ENCODE measurements at places on chromosomes 16 and 17.
A peak's percentile ranks its signal among the peaks of the same experiment; 100 is the strongest.

DNA sequence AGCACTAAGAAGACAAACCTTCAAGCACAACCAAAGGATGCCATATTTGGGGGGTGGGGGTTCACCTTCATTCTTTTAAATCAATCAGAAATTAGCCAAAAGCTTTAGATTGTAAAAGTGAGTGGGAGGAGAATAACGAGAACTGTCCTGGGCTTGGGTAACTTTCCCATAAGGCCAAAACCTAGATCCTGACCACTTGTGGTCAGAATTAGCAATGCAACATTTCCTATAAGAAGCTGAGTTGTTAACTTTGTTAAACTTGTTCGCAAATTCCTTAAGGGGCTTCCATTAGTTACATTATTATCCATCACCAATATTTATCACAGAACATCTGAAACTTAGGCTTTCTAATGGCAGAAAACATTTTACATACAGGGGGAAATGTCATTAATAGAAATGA is 25.1 kb downstream of the STAT5B start:
- no peak for DNase-seq

DNA sequence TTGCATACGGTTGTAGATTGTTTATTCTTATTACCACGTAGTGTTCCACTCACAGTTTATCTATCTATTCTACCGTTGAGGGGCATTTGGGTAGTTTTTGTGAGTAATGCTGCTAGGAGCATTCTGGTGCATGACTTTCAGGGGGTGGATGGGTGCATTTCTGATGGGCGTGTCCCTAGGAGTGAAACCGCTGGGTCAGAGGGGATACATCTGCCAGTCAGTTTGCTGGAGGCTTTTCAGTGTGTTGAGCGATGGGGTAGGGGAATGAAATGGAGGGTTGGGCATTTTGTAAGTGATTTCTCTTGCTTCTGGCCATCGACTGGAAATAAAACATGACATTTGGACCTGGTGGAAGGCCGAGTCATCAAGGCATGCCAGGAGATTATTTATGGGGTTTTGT is 17.0 kb upstream of the IRX3 start:
- DNase-seq = no peak

DNA sequence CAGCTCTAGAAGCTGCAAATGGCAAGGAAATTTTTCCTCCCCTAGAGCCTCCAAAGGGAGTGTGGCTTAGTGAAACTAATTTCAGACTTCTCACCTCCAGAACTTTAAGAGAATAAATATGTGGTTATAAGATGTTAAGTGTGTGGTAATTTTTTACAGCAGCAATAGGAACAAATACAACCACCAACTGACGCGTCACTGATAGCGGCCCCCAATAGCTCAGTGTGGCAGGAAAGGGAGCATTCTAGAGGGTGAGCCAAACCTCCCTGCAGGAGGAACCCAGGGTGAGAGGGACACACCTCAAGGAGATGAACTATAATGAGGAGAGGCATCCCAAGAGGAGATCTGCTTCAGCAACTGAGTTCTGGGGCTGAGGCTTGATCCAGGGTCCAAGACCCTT is 4.0 kb downstream of the CCL4 start:
- DNase-seq = no peak

DNA sequence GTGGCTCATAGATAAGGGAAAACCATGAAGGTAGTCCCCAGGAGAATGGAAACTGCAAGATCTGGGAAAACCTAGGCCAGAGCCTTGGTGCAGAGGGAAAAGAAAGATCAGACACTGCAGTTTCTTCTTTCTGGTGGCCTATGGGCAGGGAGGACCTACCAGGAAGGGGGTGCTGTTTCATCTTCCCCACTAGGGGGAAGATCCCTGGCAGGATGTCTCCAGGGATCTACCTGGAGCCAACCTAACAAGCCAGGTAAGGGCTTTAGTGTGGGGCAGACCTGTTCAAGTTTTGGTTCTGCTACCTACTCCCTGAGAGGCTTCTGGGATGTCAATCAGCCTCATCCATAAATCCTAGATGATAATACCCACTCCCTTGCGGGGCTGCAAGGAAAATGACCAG is 21.4 kb downstream of the TOM1L2 start:
- peak; percentile 58 for DNase-seq

- DNase-seq = peak; percentile 43
These were observed 38.8 kb downstream of the ERN1 start for GRCh38 chr17:64091116-64091515.

DNA sequence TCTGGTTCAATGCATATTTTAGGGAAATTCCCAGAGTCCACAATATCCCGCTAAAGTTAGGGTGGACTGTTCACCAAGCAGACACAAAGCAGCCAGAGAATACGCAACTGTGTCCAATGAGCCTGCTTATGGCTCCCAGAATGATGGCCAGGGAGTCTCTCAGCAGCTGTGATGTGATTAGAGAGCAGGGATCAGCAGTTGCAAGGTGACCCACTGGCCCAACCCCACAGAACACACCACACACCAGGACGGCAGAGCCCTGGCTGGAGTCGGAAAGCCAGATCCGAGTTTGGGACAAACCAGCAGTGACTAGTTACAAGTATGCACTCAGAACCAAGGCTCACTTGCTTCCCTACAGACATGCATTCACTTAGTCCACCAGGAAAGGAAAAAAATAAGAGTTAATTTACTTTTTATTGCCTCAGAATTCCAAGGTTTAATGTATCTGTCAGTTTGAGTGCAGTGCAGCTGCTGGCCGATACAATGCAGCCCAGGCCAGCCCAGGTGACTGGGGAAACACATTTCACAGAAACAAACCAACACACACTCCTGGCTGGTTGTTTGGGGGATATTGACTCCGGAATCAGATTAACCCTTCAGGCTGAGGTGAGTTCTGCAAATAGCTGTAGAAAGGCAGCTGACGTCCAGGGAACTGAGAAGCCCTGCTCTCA is 121.7 kb downstream of the HIC1 start:
- no peak for DNase-seq

DNA sequence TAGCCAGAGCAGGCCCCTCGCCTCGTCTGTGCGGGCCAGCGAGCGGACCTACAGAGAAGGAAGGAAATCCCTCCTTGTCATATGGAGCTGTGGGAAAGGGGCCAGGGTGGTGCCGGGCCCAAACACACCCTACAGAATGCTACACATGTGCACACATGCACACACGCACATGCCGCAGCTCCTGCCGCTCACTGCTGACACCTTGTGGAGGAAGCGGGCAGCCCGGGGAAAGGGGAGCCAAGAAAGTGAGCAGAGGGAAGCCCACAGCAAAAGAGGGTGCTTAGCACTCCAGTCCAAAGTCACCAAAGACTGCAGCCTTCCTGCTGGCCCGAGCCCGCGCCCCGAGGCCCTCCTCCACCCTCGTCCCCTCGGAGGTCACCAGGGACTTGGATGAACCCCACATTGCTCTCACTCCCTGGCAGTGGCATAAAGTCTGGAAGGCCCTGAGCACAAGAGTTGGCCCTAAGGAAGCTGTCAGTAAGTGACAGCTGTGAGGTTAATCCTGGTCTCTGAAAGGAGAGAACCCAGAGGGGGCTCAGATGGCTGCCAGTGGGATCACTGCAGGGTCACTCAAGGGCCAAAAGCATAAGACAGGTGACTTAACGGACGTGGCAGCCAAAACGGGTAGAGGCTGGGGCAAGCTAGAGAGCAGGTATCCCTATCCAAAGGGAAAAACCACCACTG is 68.2 kb downstream of the MYO18A start:
- DNase-seq = peak; percentile 60

DNA sequence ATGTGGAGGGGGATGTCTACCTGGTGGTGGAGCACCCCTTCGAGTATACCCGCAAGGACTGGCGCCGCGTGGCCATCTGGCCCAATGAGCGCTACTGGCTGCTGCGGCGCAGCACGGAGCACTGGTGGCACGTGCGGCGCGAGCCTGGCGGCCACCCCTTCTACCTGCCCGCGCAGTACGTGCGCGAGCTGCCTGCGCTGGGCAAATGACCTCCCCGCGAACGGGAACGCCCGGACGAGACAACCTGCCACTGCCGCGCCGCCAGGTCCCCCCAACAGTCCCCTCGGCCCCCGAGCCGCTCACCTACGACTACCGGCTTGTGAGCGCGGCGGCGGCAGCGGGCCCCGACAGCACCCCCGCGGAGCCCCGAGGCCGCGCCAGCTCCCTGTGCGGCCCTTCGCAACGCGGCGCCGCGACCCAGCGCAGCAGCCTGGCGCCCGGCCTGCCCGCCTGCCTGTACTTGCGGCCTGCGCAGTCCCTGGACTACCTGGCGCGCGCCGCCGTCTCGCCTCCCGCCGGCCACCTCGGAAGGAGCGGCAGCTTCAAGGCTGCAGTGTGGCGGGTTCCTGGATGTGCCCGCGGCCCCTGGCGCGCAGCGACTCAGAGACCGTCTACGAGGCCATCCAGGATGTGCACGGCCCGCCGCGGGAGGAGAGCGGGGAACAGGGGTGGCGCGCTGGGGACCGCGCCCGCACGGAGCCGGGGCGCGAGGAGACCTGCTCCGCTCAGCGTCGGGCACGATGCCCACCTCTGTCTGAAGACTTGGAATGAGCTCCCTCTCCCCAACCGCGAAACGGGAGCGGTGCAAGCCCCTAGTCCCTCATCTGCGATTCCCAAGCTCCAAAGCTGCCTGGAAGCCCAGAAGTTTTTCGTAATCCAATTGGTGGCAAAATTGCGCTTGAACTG is 48.7 kb upstream of the AMZ2 start:
- peak; percentile 19 for DNase-seq

DNA sequence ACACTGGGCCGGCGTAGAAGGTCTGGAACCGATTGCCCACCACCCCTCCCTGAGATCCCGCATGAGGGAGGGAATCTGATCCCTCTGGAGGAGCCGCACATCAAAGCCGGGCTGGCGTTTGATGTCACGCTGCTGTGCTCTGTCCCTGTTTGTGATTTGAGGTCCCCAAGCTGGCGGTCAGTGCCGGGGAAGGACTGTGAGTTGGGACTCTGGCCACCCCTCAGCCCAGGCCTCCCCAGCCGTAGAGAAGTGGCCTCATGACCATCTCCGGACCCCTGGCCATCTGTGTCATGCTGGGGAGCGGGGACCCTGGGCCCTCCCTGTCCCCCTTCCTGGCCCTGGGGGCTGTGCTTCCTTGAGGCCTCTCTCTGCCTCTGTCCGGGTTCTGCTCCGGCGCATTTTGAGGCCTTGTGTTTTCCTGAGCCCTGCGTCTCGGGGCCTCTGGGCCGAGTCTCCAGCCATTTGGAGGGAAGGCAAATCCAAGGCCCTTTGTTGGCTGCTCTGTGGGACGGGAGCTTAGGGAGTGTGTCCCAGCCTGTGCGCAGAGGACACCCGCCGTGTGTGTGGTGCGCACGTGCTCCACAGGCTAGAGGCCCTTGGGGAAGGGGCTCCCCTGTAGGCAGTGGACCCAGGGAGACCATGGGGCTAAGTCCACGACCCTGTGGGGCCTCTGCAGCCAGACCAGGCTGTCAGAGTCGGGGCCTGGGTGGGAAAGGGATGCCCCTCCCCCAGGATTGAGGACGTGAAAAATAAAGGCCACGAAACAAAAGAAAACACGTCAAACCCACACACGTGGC is 15.1 kb downstream of the ASPSCR1 start:
- DNase-seq = no peak

DNA sequence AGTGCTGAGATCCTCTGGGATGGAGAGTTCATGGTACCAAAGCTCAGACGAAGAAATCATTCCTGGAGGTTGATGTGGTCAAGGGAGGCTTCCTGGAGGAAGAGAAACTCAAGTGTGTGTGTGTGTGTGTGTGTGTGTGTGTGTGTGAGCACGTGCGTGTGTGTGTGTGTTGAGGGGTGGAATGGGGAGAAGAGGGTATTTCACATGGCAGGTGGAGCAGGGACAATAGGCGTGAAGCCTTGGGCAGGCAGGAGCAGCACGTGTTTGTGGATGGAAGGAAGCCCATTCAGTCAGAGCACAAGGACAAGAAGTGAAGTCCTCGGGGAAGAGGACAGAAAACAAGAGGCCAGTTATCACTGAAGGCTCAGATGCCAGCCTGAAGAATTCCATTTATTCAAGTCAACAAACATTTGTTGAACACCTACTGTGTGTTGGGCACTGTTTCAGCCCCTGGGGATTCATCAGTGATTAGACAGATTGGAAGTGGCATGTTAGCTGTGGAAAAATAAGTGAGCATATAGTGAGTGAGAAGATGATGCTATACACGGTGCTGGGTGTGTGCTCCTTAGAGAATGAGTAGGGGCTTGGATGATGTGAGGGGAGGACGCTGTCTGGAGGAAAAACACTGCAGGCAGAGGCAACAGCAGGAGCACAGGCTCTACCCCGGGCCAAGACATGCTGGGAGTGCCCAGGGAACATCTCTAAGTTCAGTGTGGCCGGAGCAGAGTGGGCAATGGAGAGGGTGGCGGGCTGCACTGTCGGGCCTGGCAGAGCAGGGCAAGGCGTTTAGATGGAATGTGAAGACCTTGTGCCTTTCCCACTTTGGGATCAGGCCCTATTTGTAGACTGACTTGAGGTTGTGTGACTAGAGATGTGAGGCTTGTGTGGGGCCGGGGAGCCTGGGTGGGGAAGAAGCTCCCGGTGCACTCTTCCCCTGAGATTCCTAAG is 267.1 kb downstream of the CBLN1 start:
- DNase-seq = no peak

Data from PC-3 (cell line).